Activated CD4-positive, alpha-beta T cell treated with anti-CD3 and anti-CD28 coated beads for 24 hours (primary cell): ENCODE measurements at places on chromosomes 4 and X.

DNA sequence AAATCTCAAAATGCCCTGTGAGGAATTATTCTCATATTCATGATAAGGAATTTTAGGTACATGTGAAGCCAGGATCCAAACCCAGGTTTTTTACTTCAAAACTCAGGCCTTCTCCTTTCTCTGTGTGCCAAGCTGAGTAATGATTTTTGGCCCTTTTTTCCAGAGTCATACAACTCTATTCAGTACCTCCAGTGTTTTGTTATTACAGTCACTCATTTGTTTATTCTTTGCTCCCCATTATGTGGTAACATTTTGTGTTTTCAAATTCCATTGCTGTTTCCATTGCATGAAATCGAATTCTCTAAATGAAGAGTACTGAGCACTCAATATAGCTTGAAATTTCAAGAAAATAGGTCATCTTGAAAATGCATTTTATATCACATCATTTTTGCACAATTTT is 315.4 kb downstream of the NR3C2 start:
- no peak for DNase-seq

GRCh38 chrX:15418707-15419181 is 34.5 kb upstream of the VEGFD start:
- no peak for DNase-seq

- DNase-seq: no peak
Measured at GRCh38 chrX:44935640-44936039, 62.7 kb downstream of the KDM6A start.

- DNase-seq: peak; percentile 41
Measured at GRCh38 chrX:96684339-96685209, at the start of gene DIAPH2. DIAPH2 (plus strand) TSS chrX:96684842.

- DNase-seq: no peak
Measured at GRCh38 chrX:37961118-37961517, 45.2 kb upstream of the SYTL5 start.

GRCh38 chrX:118727686-118728339 is 407 bp downstream of the IL13RA1 start:
- no peak for DNase-seq

DNA sequence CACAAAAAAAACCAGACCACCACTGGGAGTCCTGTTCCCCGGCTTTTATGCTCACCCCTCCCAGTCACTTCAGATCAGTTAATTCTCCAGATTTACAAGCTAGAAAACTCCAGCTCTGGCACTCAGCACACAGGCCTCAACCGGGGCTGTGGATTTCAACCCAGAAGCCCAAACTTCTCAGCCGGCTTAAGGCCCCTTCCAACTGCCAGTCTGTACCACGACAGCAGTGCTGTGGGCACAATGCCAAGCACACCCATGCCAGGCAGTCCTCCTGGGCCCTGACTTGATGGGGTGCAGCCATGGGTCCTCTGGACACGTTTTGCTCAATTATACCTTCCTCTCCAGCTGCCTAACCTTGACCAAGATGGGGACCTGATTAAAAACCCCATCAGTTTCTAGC is 12.2 kb downstream of the SOD3 start:
- no peak for DNase-seq

DNA sequence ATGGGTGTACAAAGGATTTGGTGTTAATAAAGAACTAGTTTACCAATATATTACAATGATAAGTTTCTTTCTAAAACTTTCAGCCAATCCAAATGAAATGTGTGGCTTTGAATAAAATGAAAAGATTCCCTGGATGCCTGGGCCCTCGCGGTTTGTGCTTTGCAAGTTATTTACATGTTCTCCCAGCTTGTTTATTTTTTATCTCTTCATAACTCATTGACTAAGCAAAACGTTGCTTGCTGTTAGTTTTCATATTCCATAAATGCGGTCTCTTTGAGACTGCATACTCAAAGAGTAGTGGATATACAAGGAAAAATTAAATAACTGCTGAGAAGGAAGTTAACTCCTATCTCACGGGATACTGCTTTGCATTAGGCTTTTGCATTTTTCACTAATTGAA is 26.0 kb downstream of the FHDC1 start:
- DNase-seq: no peak

DNA sequence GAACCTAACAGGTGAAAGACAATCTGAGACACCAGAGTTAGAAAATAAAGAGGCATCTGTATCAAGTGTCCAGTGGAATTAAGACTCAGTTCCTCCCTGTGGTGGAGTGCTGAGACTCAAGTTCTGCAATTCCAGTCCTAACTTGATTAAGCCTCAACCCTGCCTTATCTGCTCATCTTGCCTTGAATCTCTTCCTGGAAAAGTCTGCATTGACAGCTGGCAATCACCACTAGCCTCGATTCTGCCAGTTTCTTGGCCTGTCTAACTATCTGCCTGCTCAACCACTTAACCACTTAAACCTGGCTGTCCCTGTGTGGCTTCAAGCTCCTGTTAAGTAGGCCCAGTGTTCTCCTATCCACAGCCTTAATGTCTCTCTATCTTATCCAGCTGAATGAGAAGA is 22.4 kb upstream of the NEIL3 start:
- no peak for DNase-seq

- DNase-seq: no peak
Measured at GRCh38 chrX:118569676-118570075, 74.1 kb downstream of the DOCK11 start.

DNA sequence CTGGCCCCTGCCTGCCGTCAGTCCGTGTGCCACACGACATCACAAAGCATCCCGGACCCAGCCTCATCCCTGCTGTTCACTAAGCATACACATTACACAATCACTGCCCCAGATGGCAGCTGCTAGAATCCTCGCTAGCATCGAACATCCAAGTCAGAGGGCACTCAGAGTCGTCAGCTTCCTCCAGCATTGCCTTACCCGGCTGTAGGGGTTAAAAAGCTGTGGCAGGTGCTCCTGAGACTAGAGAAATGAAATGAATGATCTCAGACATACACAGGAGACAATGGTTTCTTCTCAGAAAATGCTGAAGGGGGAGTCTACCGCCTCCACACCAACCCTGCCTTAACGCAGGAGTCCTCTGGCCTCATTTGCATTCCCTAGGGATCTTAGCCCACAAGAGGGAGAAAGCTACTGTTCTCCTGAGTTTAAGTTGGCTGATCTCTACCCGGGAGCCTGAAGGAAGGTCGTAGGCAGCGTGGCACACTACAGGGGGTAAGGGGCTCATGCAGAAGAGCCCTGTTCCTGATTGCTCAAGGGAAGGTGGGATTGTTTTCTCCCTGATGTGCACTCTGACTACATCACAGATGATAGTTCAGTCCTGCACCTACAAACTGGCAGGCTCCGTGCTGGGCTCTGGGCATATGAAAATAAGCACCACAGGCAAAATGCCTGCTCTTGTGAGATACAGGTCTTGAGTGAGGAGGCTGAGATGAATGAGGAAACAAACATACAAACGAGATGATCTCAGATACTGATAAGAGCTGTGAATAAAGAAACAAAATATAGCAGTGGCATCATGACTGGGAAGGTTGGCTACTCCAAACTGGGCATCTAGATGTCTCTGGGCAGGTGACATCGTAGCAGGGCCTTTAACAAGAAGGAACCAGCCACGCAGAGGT is 2.6 kb upstream of the KIAA0232 start:
- no peak for DNase-seq

- no peak for DNase-seq
Measured at GRCh38 chr4:119205690-119206089, 6.8 kb upstream of the USP53 start.

DNA sequence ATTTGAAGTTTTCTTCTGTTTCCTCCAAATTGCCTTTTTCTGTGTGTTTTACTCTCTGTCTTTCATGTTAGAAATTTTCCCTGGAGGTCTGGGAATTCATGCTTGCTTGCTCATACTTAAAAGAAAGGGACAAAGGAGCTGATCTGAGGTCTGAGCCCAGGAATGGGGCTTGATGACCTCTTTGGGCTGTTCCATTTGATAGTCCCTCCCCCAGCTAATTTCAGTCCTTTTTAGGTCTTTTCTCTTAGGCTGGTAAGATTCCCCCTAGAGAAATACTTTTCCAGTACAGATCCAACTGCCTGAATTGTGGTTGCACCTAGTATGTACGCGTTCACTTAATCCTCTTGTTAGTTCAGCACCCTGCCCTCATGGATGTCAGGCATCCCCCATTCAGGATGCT is 5.5 kb upstream of the PIGA start:
- no peak for DNase-seq

DNA sequence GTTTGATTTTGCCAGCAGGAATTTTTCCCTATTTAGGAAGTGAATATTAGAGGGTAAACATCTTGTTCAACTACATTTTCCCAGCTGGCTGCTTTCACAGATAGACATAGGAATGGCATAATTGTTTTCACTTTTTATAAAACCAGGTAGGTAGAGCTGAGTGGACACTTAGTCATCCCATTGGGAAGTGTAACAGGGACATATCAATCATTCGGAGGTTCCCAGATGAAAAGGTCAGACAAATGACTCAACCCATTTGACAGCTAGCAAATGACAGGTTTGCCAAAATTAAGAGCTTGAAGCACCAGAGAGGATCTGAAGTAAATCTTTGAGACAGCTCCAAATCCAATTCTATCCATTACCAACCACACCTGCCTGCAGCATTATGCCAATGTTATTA is 205.3 kb downstream of the SLC39A8 start:
- no peak for DNase-seq

DNA sequence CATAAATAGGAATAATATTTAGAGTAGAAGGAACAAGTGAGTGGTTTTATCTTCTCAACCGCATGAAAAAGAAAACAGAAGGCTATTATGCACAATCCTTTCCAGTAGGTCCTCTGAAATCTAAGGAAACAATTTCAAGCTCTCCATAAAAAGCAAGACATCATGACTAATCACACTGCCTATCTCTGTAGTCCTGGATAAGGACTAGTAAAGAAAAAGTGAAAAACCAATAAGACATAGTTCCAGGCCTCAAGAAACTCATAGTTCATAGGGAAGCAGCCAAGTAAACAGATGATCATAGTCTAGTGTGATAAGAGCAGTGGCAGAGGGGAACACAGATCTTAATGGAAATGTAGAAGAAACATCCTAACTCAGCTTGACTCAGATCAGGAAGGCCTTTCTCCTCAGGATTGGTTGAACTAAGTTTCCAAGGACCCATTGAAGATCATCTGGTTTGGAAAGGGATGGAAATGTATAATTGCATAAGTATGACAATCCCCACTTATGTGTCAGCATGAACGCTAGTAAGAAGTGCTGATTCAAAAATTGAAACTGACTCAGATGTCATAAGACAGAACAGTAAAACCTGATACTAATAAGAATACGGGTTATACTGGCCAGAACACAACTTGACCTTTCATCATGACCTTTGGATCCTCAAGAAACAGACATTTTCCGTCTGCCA is 155.3 kb downstream of the GRIA3 start:
- DNase-seq: no peak

- DNase-seq: no peak
Measured at GRCh38 chrX:155718972-155719586, 106.3 kb upstream of the TMLHE start.

- no peak for DNase-seq
Measured at GRCh38 chr4:102390438-102390837, 45.2 kb upstream of the SLC39A8 start.

DNA sequence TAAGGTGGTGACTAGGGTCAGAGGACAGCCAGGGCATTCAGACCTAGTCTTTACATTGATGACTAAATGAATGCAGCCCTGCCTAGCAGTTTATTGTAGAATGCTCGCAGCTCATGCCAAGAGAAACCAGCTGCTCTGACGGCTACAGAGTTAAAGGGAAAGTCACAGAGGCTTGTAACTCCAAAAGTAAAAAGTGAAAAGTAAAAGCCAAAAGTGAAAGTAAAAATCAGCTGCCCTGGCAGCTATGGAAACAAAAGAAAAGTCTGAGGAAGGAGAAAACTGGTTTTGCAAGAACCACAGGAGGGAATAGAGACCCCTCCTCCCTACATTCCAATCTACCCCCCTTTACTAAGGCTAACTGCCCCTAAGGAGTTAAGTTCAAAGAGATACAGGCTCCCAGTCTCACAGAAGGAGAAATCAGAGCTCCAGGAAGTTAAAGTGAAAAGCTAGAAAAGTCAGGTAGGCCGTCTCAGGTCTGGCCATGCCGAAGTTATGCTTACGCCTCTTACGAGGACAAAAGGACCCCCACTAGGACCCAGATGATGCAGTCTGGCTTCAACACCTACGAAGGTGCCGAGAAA is 6.0 kb downstream of the GAGE10 start:
- no peak for DNase-seq

DNA sequence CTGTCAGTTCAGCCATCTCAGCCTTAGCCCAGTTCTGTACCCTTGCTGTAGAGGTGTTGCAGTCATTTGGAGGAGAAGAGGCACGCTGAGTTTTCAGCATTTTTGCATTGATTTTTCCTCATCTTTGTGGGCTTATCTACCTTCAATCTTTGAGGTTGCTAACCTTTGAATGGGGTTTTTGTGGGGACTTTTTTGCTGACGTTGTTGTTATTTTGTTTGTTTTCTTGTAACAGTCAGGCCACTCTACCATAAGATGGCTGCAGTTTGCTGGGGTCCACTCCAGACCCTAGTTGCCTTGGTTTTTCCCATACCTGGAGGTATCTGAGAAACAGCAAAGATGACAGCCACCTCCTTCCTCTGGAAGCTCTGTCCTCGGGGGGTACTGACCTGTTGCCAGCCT is 22.8 kb upstream of the TMEM271 start:
- no peak for DNase-seq

- DNase-seq: no peak
Measured at GRCh38 chrX:108384783-108385182, 53.4 kb downstream of the COL4A6 start.

GRCh38 chr4:41202820-41203568 is 11.3 kb downstream of the APBB2 start:
- no peak for DNase-seq

DNA sequence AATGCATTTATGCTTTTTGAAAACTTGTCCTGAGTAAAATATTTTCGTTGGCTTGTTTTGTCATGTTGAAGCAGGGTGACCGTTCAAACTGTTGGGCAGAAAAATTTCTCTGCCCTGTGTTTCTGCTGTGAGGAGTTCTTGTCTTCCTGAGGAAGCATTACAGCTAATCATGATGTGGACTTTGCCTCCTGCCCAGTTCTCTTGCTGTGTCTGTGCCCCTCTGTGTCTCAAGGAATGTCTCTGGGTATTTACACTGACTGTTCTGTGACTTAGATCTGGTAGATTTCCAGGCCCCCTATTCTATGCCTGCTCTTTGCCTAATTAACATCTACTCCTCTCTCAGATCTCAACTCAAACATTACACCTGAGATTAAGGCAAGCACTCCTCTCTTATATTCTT is 30.4 kb upstream of the RPL34 start:
- DNase-seq: no peak

- no peak for DNase-seq
Measured at GRCh38 chrX:119999087-119999634, 55.6 kb upstream of the NKAP start.

GRCh38 chrX:70029863-70030262 is 19.9 kb downstream of the AWAT2 start:
- no peak for DNase-seq

- DNase-seq: no peak
Measured at GRCh38 chr4:110087070-110087708, 111.2 kb downstream of the ELOVL6 start.

GRCh38 chrX:72685810-72686456 is 28.2 kb downstream of the PHKA1 start:
- DNase-seq: no peak
